GM12878 (cell line): ENCODE measurements at places on chromosomes 16 and 17.

DNA sequence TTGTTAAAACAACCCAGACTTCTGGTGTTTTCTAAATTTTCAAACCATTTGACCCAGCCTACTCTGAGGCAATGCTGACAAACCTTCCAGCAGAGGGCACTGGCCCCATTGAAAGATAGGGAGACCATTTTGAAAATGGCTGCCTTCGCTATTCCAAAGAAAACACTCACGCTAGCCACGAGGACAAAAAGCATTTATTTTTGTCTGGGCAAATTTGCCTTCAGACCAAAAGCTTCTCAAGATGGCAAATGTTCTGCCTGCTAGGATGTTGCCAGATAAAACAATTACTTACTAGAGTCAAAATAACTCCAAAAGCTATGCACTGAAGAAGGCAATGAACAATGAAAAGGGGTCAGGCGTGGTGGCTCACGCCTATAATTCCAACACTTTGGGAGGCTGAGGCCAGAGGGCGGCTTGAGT, 296.7 kb upstream of the IRX5 start:
- no peak for DNase-seq

DNA sequence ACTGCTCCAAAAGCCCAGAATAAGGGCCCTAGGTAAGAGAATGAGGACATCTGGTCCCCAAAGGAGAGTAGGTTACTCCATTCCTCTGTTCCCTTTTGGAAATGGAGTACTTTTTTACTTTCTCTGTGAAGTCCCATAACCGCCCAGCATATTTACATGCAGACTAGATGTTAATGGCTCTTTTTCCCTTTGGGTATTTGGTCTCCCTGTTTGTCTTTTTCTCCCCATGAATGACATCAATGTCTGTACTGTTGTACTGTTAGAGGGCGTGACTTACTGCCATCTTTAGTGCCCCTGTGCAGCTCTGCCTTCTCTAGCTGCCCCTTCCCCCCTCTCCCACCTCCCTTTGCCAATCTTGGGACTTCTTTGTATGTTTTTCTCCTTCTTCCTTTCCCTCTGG, 19.0 kb downstream of the GPR179 start:
- no peak for DNase-seq

GRCh38 chr16:2478279-2478678, 3.4 kb downstream of the TBC1D24 start:
- DNase-seq: no peak

- no peak for DNase-seq
Measured at GRCh38 chr16:84950906-84951305, 60.4 kb downstream of the ZDHHC7 start.

GRCh38 chr17:45747911-45748310, 36.2 kb upstream of the CRHR1 start:
- DNase-seq: no peak

DNA sequence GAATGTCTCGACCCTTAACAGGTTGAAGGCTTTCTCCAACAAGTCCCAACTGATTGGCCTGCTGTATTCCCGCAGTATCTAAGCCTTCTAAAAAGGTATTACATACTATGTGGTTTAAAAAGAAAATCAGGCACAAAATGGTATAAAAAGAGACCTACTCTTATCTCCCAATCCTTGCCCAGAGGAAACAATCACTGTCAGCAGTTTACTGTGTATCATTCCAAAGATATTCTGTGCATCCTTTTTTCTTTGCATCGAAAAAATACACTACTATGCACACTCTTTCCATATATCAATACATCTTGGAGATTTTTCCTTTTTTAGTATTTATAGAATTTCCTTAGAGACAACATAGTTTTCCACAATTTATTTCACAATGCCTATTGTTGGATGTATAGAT, 118.8 kb upstream of the TBX2 start:
- DNase-seq: no peak

GRCh38 chr16:64977206-64977920, 144.5 kb downstream of the CDH11 start:
- DNase-seq: no peak

DNA sequence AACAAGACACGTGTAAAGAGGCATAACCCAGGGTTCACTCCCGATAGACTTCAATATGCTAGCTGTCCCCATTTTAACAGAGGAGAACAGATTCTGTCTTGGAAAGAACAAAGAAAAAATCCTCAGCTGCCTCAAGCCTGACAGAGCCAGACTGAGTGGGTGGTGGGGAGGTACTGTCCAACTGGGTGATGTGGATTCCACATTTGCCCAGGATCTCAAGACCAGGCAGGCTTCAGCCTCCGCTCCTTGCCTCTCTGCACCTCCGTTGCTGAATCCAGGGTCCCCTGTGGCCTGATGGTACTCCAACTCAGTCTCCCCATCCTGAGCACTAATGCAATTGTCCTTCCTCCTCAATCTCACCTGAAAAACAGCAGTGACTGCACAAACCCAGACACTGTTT, 163.8 kb downstream of the GSG1L start:
- DNase-seq: no peak

GRCh38 chr17:75847614-75848522, 3.7 kb upstream of the UNC13D start:
- no peak for DNase-seq

- no peak for DNase-seq
Measured at GRCh38 chr17:69916761-69917160, 158.3 kb upstream of the KCNJ16 start.

DNA sequence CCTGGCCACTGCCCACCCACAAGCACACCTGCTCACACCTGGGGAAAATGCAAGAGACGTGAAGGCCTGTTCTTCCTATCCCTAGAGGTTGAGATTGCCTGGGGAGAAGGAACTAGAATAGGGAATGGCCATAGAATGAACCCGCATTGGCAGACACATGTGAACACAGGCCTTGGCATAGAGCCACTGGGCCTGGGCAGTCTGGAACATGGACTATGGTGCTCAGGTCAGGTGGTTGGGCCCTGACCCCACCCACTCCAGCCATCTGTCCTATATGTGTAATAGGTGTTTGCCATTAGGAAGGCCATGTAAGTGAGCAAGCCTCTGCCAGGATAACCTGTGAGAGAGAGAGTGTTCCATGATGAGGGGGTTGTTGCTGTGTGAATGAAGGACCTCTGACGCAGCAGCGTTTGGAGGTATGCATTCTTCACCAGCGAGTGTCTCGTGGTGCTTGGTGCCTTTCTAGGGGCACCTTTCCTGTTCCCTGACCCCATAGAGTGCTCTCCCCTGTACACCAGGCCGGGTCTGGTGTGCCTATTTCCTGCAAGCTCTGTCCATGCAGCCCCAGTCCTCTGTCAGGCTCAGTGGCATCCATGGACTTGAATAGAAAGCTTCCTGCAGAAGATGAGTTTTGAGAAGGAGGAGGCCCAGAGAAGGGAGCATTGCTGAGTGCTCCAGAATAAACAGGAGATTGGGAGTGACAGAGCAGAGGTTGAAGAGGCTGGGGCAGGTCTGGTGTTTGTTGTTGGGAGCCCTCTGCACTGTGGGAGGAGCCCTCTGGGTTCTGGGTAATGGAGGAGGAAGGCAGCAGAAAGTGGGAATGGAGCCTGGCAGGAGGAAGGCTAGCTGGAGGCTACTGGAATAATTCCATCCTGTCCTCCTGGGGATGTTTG, 15.6 kb downstream of the CTRL start:
- DNase-seq: no peak

GRCh38 chr17:70780031-70780430, 610.7 kb downstream of the KCNJ2 start:
- no peak for DNase-seq

- no peak for DNase-seq
Measured at GRCh38 chr17:48102798-48103715, 1.8 kb upstream of the CBX1 start.

DNA sequence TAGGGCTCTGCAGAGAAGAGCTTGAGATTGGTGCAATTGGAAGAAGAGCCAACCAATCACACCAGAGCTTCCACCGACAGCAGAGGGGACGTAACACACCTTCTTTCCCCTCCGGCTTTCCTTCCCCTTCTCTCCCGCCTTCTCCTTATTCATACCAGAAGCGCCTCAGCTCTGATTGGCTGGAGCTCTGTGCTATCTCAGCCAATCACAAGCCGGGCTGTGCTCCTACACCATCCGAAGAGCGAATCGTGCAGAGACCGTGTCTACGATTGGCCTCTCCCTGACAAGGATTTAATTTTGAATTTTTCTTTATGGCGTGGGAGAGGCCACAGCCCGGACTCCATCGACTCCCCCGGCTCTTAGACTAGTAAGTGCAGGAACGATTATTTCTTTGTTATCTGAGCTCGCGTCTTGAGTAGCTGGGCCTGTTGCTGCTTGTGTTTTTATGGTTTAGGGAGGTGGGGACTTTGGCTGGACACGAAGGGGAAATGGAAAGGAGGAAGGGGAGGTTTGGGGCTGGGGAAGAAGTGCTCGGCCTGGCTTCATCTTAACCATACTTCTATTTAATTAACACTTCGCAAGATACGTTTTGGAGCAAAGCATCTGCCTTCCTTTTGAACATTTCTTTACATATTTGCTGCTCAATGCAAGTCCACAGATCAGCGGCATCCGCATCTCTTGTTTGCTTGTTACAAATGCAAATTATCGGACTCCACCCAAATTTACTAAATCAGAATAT, at the start of gene PRR11:
Gene PRR11, plus strand, starts transcription at position 308 of the 739 bp plus-strand sequence. CDS start 14,007 bp downstream, outside the sequence.
- DNase-seq: no peak

DNA sequence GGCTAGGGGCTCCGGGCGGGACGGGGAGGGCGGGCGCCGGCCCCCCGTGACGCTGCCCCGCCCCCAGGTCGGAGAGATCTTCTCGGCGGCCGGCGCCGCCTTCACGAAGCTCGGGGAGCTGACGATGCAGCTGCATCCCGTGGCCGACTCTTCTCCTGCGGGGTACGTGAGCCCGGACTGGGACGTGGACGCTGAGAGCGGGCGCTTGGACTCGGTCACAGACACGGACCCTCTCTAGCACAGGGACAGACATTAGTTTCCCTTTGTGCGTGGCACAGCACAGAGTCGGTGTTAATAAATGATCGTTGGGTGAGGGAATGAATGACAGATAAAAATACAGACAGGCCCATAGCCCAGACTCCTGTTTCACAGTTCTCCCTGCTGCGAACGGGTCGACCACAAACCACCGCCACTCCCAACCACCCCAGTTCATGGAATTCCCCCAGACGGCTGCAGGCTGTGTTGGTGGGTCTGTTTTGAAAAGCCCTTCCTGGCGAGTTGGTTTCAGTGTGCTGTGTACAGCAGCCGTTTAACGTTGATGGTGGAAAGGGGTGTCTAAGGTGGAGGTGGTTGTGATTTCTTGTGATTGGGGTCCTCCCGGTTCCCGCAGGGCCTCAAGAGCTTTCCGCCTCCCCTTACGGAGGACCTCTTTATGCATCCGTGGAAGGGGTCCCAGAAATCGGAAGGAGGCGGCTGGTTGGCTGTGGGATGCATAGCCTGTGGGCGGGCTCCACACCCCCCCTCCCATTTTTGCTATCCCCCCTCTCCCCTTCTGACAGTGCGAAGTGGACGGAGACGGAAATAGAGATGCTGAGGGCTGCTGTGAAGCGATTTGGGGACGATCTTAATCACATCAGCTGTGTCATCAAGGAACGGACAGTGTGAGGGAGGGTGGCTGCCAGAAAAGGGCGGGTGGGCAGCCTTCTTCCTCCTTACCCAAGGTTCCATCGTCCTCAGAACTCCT, 2.9 kb downstream of the RNASEK start:
- peak; percentile 54 for DNase-seq

DNA sequence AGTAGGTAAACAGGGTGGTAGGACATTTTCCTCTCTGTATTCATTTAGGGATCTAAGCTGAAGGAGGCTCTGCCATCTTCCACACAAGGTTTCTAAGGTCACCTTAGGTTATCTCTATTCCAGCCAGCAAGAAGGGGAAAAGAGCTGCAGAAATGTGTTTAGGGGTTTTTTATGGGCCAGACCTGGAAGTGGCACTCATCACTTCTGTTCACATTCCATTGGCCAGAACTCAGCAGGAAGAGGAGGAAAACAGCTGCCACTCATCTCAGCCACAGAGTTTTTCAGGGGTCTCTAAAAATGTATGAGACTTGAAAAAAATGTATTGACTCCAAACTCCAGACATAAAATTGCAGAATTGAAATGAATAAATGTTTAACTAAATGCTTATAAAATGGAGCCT, 65.8 kb downstream of the FTO start:
- DNase-seq: no peak

DNA sequence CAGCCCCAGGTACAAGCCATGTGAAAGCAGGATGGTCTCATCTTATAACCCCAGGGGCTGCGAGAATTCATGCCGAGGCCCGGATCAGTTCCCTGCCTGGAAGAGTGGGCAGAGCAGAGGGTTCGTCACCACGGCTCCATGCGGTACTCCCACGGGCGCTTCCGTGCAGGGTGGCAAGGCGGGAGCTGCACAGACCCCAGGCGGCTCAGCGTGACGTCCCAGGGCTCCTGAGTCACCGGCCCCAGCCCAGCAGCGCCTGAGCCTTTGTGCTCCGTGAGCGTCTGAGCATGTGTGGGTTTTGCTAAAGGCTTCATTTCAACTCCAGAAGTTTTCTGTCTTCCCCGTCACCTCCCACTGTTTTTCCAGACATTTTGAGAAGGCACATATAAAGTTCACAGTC, 71.2 kb upstream of the CHMP6 start:
- no peak for DNase-seq

GRCh38 chr17:53462393-53462811, 360.3 kb upstream of the KIF2B start:
- DNase-seq: no peak

GRCh38 chr16:88387941-88388627, 5.3 kb downstream of the ZNF469 start:
- no peak for DNase-seq

DNA sequence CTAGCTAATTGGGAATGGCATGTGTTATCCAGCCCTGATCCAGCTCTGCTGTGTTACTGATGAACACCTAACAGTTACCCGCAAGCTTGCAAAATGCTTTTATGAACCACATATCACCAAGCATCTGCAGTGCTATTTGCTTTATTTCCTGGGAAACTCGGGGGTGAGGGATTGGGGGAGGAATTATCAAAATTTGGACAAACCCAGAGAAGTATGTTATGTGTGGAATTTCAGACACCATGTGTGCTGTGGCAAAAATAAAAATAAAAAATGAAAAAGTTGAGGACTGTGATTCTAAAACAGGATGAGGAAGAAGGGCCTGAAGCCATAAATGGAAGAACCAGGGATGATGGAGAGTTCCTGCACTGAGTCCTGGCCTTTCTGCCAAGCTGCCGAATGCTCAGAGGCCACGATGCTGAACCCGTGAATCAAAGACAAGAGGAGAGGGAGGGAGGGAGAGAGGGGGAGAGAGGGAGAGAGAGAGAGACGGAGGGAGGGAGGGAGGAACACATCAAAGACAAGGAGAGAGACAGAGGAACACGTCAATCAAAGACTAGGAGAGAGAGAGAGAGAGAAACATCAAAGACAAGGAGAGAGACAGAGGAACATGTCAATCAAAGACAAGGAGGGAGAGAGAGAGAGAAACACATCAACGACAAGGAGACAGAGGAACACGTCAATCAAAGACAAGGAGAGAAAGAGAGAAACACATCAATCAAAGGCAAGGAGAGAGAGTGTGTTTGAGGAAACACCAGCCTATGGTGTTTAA, 89.8 kb downstream of the MRM3 start:
- DNase-seq: no peak
